ENCODE measurements at places on chromosomes 3 and 15. TPM values are rescaled to one million over a fixed set of nuclear protein-coding genes. Genes with fewer than 3 reads are reported as not detected.

The ZBBX gene
- not detected for total RNA-seq

The TTLL3 gene
- 49.8 TPM for total RNA-seq

The GOLGA8R gene
- 0.75 TPM for total RNA-seq

The TPRG1 gene
- 11.6 TPM for total RNA-seq

The CHDH gene
- total RNA-seq = 0.30 TPM

The CGNL1 gene
- not detected for total RNA-seq

The SH3BP5 gene
- 8.9 TPM for total RNA-seq

The CILP gene
- total RNA-seq = not detected

The AHSG gene
- total RNA-seq = not detected

The CCDC80 gene
- total RNA-seq = not detected

The TMEM62 gene
- 10.9 TPM for total RNA-seq

DNA sequence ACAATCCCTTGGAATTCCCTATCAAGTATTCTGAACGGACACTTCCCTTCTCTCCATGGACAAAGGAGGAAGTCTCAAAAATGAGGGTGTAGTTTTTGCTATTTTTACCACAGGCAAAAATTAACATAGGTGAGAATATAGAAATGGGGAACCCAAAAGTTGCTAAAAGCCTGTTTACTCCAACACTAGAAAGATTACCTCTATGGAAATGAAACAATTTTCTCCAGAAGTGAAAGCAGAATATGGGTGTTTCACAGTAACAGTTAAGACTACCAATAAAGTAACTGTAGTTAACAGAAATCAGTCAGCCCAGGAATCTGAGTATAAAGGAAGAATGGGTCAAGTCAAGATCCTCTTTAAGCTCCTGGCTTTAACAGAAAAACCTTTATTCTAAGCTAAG is 9.3 kb downstream of the TRA2B start:
- no peak for DNase-seq

DNA sequence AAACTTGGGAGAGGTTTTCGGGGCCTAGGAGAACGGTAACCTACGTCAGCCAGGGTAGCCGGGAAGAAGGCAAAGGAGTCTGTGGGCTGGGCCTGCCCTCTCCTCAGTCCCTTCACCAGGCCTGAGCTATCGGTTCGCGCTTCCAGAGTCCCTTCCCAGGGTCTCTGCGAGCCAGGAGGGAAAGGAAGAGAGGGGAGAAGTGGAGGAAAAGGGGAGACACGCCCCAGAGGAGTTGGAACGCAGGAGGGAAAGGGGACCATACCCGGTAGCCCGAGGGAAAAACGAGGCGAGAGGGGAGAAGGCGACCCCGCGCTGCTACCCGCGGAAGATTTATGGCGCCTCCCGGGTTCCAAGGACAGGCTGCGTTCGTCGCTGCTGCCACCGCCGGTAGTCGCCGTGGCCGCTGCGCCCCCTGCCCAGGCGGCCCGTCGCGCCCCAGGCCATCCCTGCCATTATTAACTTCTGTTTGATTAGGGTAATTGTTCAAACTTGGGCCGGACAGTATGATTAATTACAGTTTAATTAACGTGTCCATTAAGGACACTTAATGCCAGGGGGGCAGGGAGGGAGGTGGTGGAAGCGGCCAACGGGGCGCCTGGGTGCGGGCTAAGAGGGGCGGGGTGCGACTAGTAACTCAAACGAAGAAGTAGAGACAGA is 3.4 kb upstream of the SKOR1 start:
- DNase-seq = no peak

- DNase-seq = no peak
Measured at GRCh38 chr3:94440767-94441493, 378.1 kb downstream of the NSUN3 start.

DNA sequence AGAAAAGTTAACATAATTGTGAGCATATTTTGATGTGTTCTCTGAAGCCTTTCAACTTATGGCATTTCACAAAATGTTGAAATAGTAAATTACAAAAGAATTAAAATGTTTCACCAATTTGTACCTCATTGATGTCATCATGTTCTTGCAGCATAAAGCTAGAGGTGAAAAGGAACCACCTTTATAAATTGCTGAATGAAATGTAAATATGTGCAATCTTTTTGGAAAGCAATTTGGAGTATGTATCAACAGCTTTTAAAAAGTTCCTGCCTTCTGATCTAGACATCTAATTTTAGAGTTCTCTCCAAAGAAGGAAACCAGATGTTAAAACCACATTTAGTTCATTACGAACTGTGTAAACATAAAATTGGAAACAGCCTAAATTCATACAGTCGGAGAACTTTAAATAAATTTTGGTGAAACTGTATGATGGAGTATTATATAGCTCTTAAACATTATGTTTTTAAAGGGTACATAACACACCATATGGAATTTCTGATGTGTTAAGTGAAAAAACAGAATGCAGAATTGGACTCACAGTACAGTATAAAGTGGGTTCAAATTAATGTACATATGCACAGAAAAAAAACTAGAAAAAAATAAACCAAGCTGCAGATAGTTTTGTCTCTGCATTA is 311.2 kb upstream of the NAALADL2 start:
- DNase-seq = no peak

DNA sequence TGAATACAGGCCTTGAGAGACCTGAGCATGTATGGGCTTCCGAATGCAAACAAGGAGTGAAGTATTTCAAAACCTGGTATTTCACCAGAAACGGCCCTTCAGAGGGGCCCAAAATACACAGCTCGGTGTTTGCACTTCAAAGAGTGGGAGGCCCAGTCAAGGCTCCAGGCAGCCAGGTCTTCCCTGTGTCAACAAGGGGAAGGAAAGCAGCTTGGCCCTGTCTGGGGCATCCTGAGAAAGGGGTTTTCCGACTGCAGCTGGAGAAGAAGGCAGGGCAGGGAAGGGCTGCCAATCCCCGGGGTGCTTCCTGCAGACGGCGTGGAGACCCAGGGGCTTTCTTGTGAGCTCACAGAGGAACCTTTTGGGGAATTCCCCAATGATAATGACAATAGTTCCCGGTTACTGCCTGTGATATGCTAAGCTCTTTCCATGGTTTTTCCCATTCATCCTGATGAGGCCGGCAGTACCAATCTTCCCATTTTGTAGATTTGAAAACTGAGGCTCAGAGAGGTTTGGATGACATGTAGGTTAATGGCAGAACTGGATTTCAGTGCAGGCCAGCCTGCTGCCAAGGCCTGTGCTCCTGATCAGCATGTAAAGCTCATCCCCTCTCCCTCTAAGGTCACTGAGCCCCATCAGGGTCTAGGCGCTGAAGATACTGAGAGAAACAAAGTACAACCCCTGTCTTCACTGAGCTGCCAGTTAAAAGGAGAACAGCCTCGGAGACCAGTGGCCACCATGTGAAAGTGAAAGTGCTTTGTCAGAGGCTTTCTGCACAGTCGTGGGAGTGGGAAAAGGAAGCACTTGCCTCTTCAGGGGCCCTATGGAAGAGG is 43.0 kb upstream of the TLE3 start:
- peak; percentile 55 for DNase-seq

DNA sequence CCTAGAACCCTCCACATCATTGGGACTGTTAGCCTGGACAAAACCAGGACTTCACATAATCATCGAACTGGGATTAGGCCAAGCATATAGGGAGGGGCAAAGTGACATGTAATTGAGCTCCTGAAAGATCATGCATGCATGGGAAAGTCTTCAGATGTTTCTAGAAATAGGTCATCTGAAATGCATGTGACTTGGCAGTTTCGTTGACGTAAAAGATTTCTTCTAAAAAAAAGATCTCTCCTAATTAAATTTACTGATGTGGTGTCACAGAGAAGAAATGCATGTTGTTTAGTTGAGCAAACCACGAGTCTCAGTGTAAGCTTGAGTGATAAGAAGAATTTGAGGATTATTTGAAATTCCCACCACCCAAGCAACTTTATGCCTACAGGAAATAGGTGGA is 70.0 kb upstream of the LIMD1 start:
- no peak for DNase-seq

DNA sequence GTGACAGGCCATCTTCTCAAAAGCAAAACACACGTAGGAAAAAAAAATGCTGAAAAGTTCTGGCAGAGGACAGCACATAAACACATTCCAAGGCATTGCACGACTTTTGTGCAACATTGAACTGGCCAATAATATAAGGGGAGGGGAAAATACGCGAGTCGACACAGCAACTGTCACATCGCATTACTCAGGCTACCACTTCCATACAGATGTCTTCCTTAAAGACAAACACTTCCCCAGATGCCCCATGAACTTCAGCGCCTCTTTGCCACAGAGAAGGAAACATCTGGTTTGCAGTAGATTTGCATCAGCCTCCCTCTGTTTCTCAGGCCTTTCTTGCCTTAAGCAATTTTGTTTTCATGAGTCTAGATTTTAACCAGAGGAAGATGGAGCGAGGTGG is 144.4 kb upstream of the IGF1R start:
- no peak for DNase-seq

DNA sequence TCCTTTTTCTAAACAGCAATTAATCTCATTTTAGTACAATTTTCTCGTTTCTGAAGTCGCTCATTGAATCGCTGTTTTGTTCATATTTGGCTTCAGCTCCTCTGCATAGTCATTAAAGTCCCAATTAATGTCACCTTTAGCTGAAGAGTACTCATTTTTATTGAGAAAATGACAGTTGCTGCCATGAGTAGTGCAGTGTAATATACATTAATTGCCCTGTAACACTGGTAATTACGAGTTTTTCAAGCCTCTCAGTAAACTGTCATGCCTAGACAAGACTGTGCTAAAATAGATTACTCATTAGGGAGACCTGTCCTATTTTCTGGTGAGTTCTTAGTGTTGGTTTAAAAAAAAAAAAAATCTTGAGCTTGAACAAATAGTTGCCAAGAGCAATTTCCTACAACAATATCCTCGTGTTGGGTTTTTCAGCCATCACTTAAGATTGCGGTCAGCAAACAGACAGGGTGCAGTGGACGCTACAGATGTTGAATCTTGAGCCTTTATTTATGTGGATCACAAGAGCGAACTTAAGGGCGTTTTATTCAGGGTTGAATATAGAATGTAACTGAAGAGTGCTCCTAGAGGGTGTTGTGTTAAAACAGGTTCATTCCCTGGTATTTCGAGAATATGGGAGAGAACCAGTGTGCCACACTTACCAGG is 176.0 kb downstream of the CDIN1 start:
- DNase-seq = no peak

DNA sequence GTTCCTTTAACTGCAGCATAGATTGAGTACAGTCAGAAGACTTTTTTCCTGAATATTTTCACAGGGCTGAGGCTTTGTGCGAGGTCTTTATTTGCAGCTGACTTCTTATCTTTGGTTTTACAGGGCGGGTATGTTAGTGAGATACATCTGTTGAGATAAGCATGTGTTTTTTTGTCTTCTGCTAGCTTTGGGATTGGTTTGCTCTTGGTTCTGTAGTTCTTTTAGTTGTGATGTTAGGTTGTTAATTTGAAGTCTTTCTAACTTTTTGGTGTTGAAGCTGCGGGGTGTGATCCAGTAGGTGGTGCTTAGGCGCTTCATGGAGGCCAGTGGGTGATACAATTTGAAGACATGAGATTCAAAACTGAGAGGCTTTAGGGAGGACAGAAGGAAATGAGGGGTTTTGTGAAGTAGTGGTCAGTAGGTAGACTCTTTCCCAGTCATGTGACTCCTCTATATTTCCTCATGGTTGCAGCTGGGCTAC is 67.9 kb upstream of the TNFSF10 start:
- no peak for DNase-seq

DNA sequence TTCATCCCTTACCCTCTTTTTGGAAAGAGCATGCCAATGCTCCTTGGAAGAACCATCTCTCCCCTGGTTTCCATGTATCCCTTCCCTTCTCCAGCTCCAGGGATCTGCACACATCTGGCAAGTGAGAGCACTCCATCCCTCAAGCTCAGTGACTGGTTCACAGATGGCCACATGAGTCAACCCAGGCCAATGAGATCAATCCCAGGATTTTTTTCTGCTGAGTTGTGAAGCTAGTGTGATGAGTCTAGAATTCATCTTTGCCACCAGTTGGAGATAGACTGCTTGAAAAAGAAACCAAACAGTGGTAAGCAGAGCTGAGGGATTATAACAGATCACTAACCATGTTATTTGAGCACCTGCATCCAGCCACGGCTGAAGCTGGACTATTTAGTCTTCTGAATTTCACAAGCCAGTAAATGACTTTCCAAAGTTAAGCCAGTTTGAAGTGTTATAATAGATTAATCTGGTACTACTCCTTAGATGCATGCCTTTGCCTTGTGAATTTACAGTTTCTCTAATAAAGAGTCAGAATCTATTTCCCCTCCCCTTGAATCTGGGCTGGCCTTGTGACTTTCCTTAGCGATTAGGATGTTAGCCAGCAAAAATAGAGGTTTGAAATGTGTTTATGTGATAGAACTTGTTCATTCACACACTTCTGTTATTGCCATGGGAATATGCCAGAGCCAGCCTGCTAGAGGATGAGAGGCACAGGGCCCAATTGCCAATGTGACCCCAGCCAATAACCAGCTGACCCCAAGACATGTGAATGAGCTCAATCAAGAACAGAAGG is 159.8 kb downstream of the WNT5A start:
- DNase-seq = no peak

Data from activated CD4-positive, alpha-beta T cell treated with anti-CD3 and anti-CD28 coated beads for 36 hours (primary cell).